Stimulated activated CD8-positive, alpha-beta memory T cell treated with anti-CD3 and anti-CD28 coated beads, Interleukin-4, amount 100 ng/mL, for 48 hours (primary cell): ENCODE measurements at places on chromosomes 16 and 17.

DNA sequence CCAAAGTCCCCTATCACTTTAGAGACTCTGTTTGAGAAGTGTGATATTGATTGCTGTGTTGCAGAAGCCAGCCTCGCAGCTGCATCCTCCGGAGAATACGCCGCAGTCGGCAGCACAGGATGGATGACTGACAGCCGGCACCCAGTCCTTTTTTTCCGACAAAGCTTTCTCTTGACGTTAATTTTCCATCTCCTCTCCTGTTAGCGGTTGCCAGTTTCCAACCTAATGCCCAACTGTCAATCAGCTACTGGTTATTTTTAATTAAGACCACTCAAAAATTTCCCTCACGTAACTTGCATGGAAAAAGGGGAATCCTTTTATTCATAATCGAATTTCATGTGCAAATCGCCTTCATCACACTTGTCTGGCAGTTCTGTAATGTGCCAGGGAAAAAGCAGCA is 953.9 kb downstream of the CDH11 start:
- DNase-seq: no peak

DNA sequence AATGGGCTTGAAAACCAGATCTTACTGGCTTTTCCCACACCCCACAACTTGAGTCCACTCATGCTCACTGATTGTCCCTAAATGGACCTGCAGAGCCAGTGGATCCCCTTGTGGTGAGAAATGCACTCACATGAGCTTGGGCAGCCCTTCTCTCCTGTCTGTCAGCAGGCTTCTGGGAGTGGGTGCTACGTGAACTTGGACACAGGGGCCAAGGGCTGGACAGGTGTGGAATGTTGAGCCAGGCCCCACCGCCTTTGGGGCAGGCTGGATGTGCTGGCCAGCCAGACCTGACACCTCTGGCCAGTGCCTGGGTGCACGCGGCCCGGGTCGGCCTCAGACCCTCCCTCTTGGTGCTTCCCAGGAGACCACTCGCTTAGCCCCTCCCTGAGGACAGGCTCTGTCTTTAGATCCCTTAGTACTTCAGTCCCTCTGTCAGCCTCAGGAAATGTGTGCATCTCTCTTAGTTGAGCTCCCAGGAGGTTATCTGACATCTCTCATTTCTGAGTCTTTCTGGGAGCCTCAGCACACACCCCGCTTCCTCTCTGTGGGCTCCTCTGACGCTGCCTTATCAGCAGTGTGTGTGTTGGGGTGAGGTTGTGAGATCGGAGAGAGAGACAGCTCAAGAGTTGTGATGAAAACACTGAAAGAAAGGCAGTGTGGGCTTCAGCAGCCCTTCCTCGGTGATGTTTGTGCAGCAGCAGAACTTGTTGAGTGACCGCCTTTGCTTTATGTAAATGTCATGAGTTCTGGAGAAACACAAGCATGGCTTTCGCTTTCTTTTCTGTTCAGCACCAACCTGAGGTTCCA is 117.0 kb downstream of the RAB11FIP4 start:
- DNase-seq: peak; percentile 76

- no peak for DNase-seq
Observed at GRCh38 chr16:55149622-55150021, 174.4 kb upstream of the IRX6 start.

DNA sequence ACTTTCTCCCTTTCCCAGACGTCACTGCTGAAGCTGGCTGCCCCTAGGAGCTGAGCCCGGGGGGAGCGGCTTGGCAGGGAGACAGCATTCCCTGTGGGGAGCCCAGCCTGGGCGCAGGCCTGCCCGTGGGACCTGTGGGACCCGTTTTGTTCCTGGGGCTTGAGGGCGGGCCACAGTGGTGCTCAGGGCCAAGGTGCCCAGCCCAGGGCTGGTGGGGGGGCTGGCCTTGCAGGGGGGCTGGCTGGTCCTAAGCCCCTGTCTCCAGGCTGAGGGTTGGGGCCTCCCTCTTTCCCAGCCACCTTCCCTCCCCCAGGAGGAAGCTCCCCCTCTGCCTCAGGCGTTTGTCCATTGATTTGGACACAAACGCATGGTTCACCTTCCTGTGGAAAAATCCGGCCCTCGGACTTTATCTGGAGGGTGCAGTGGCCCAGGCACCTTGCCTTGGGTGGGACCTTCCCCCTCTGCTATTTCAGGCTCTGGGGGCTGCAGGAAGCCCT is 4.4 kb downstream of the NHERF2 start:
- DNase-seq: no peak

- no peak for DNase-seq
Observed at GRCh38 chr16:70594569-70594968, 51.8 kb upstream of the IL34 start.

DNA sequence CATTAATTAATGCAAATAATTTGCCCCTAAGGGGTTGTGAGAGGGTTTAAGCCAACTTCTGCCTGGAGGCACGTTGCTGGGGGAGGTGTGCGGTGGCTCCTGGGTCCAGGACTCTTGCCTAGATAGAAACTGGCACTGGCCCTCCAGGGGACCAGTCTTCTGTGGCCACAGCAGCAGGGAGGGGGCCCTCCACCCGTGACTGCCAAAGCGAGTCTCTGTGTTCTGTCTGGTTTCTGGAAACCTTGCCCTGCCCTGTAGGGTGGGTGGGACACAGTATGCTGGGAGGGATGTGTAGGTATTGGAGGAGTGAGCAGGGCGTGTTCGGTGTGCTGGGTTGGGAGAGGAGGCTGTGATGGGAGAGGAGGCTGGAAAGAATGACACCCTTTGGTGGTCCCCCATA is 78.8 kb downstream of the TBC1D16 start:
- DNase-seq: no peak

- no peak for DNase-seq
Observed at GRCh38 chr16:18013863-18014262, 322.7 kb downstream of the NPIPA8 start.

- no peak for DNase-seq
Observed at GRCh38 chr16:88057656-88058055, 106.4 kb downstream of the BANP start.

DNA sequence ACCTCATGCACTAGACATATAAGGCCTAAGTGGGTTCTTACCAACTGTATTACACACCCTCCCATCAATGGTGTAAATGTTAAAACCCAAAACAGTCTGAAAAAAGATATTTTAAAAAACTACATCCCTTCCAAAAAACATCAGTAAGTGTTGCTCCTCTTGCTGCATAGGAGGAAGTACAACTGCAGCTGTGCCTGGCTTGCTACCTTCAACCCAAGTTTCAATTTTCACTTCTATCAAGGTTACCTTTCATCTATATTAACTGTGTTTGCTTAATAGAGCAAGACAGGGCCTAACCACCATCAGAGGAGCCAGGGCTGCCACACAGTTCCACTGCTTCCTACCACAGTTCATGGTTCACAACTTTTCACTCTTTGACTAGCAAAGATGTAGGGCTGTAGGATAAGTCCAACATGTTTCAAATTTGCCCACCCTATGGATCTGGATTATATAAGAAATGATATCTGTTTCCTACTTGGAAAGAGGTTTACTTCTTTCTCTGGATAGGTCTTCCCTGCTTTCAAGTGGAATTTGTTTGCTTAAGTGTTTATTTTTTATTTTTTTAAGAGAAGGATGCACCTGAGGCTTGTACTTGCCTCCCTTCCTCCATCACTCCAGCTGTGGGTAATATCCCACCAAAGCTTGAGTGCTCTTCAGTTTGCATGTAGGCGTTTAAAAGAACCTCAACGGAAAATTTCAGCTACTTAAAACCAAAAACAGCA is 56.7 kb downstream of the GRB7 start:
- DNase-seq: no peak

DNA sequence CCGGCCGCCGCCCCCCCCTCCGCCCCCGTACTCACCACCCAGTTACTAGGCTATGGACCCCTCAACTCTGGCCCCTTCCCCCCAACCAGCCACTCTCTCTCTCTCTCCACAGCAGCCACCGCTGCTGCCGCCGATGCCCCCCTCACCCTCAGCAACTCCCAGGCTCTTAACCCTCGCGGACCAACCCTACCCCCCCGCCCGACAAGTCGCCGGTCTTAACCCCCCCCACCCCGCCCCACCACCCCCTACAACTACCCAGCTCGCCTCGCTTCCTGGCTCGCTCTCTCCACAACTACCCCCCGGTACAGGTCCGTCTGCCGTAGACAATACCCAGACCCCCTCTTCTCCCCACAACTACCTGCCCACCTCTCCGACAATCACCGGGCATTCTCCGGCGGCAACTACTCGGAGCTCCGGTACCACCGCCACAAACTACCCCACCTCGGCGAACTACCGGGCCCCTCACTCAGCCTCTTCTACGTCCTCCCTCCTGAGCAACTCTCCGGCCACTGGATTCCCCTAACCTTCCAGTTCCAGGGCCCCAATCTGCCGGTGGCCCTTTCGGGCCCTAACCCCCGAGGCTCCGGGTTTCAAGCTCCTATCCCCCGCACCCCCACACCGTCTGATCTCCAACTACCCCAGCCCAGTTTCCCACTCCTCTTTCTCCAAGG is 702 bp downstream of the PHF23 start:
- peak; percentile 52 for DNase-seq

- DNase-seq: no peak
Observed at GRCh38 chr16:10599626-10600025, 19.2 kb upstream of the EMP2 start.

GRCh38 chr17:73436954-73437353 is 125.2 kb upstream of the CDC42EP4 start:
- DNase-seq: no peak

GRCh38 chr17:79839356-79840268 is at the start of gene CBX4:
CBX4 (minus strand) TSS chr17:79839440; CDS start chr17:79839251, 189 bp downstream.
- peak; percentile 92 for DNase-seq

- no peak for DNase-seq
Observed at GRCh38 chr16:19458722-19459379, 41.2 kb downstream of the TMC5 start.

GRCh38 chr16:15621889-15622288 is 21.1 kb downstream of the MARF1 start:
- no peak for DNase-seq

- DNase-seq: no peak
Observed at GRCh38 chr16:51312363-51313150, 161.5 kb upstream of the SALL1 start.

DNA sequence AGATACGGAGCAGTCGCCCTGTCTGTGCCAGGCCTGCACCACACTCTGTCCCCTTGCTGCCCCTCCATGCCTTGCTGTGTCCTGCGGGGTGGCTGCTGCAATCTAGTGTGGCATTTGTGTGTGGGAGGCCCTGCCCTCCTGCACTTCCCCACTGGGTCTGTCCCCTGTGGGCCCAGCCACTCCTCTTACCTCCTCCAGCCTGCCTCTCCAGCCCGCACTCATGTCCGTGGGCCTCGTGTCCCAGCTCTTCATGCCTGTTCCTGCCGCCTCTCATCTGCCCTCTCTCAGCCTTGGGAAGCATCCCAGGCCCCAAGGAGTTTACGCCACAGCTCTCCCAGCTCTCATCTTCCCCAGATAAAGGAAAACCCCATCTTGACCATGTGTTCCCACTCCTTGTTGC is 26.6 kb downstream of the CRAMP1 start:
- DNase-seq: no peak

DNA sequence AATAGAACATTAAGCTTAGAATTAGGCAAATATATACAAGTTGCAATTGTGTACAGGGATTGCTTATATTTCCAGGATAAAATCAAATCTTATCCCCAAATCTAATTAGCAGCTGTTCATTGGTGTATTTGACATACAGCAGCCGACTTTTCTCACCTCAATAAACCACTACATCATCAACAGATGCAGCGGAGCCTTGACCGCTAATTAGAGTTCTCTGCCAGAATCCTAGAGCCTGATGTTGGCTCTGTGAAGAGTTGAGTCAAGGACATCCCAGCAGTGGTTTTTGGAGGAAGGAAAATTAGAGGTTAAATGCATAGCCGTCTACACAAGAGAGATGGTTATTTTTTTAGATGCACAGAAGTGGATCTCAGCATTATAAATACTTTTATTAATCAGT is 221.9 kb upstream of the CACNG5 start:
- no peak for DNase-seq

GRCh38 chr17:68560966-68561720 is 40.0 kb downstream of the FAM20A start:
- DNase-seq: no peak
